ENCODE measurements at places on chromosomes 2 and 18.
A peak's percentile ranks its signal among the peaks of the same experiment; 100 is the strongest.

GRCh38 chr2:157842106-157842879 is 33.8 kb downstream of the ACVR1 start:
- DNase-seq, result no peak

DNA sequence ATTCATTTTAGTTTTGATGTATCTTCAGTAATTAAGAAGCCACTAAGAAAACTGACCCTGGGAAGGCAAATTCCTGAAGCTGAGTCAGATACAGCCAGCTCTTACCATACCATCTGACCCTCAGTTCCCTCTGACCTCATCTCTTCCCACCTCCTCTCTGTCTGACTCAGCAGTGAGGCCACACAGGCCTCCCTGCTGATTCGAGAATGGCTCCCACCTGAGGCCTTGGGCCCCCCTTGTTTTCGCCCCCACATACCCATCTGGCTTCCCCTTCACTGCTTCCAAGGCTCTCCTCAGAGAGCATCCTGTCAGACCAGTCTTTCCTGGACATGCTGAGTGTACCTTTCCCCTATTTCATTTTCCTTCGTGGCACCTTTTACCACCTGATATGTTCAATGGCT is 71.0 kb upstream of the CYP1B1 start:
- DNase-seq, result peak; percentile 99

- DNase-seq, result peak; percentile 90
These were observed 65.7 kb downstream of the SPRED2 start for GRCh38 chr2:65366595-65367125.

GRCh38 chr2:105645031-105645937 is 99.4 kb upstream of the NCK2 start:
- no peak for DNase-seq

DNA sequence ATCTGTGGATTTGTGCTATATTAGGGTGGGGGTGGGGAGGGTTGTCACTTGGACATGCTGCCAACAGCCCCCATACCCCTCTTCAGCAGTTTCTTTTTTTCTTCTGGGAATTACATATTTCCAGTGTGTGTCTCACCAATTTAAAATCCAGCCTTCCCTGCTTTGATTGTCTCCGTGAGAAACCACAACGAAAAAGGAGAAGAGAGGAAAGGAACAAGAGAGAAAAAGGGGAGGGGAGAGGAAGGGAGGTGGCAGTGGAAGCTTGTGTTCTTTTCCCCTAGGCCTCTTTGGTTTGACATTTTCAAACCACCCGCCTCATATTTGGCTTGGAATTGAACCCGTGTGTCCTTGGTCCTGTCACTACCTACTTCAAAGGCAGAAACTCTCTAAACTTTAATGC is 860 bp downstream of the CTNNA2 start:
- DNase-seq, result no peak

DNA sequence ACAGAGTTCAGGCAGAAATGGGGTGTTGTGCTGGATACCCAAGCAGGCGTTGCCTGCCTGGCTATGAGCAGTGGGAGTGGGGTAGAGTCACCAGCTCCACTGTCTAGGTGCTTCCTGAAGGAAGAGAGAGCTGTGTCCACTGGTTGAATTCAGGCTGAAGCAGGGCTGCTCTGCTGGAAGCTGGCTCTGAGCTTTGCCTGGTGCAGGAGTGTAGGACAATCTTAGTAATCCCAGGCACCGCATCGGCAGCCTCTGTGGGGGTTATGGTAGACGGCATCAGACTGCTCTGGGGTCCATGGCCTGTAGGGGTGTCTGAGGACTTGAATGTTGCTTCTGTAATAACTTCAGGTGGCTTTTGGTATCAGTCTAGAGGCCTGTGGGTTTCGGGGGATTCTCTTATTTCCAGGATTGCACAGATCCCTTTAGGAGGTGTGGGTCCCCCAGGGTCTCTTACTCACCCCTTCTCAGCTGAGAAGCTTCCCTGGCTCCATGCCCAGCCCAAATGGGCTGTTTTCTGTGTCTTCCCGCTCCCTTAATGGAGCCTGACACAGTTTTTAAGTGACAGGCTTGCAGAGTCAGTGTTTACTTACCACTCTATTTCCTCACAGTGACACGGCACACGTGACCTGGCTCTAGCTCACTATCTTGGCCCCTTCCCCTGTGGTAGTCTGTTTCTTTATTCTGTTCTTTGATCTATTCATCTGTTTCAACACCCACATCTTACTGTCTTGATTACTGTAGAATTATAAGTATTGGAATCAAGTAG is 644.3 kb downstream of the CBLN2 start:
- no peak for DNase-seq

GRCh38 chr2:169082995-169083394 is 13.6 kb downstream of the DHRS9 start:
- no peak for DNase-seq

GRCh38 chr2:108637304-108637669 is 82.0 kb upstream of the RANBP2 start:
- peak; percentile 95 for DNase-seq

GRCh38 chr2:163698857-163699256 is 37.0 kb downstream of the FIGN start:
- peak; percentile 10 for DNase-seq

- no peak for DNase-seq
These were observed 334.7 kb downstream of the CYRIA start for GRCh38 chr2:16330982-16331381.

DNA sequence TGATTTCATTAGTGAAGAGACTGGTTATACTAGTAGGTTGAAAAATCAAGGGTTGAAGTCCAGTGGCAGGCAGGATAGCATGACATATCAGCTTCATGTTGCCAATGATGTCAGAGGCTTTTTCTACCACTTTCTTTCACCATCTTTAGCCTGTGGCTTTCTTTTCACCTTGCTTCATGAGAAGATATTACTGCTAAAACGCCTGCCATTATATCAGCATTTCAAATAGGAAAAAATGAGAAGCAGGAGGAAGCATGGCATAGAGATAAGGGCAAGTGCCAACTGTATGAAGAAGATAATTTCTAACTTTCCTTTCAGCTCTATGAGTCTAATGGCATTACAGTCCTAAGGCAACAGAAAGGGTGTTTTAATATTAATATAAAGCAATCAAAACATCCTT is 270.2 kb upstream of the SYT4 start:
- DNase-seq, result no peak

DNA sequence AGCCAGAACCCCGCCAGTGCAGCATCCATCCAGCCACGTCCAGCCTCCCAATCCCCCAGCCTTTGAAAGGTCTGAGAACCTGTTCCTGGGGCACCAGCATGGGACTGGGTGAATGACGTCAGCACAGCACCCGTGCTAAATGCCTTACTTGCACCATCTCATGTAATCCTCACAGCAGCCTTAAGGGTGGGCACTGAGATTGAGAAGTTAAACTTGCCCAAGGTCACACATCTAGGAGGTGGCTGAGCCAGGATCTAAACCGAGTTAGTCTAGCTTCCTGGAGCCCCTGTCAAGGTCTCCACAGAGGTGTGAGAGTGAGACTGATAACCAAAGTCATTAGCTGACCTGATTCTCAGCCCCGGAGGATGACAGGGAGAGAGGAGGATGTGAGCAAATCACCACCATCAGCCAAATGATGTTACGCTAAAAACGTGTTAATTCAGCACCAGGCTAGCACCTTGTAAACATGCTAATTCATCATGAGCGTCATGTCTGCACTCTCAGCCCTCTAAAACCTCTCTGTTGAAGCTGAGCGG is 4.6 kb downstream of the CD8A start:
- DNase-seq, result no peak

DNA sequence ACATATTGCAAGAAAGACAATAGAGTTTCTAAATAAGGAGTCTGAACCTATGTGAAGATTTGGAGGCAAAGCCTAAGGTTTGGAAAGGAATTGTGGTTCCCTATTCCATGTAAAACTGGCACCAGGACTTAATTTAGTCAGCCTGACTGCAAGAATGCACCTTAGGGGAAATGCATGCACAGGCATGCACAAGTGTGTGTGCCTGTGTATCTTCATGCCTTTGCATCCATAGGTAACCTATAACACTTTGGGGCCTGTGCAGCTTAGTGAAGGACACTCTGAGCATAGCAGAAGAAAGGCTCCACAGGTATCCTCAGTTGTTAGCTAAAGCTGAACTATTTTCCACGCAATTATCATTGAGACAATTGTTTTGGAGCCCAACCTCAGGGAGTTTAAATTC is 73.4 kb downstream of the RPRM start:
- DNase-seq, result no peak

- peak; percentile 33 for DNase-seq
These were observed 31.0 kb downstream of the TANC1 start for GRCh38 chr2:158999458-158999857.

DNA sequence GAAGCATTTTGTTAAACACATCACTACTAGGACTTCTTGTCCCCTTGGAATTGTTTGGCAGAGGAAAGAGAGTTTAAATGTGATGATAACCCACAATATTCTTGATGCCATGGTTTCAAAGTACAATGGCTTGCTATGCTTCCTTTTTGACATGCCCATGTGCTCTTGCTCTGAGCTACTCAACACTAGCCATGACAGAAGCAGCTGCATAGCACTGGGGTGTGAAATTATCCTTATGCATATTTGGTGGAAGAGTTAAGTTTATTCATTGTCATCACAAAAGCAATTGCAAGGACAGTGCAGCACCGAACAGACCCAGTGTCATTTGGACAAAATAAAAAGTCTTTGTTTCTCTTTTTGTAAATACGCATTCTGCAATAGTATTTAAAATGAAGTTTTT is 209.9 kb upstream of the CDH20 start:
- DNase-seq, result no peak

- DNase-seq, result no peak
These were observed 39.6 kb downstream of the FTCDNL1 start for GRCh38 chr2:199811346-199811745.

DNA sequence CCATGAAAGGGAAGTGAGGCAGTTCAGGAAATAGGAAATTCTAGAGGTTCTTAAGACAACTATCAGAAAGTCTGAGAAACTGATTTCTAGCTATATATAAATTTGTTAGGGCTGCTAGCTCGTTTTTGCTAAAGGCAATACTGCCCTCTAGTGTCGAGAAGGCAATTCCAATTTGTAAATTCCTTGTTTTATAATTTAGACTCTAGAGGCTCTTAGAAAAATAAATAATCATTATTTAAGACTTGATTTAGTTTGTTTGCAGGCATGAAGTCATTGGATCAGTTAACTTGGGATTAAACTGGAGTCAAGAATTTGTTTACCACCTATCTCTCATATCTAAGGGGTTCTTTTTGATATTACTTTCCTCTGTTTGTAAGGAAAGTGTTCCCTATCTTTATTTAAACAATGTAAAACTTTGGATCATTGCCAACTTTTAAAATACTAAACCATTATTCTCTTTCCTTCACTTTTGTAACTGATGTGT is 66.2 kb downstream of the ACVR2A start:
- peak; percentile 87 for DNase-seq

DNA sequence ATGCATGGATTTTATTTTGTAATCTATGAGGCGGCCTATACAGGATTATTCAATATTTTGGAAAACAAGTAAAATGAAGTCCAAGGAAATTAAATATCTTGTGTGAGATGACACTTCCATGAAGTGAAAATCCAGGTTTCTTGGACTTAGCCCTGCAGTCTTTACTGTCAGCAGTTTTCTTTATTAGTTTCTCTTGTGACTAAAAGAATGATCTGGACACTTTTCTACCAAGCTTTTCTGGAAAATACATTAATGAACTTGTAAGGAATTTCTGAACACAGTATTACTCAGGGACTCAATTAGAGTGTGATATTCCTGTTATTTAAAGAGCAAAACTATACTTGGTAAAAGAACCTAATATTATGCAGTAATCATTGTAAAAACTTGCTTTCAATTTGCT is 610.4 kb upstream of the SLC8A1 start:
- DNase-seq, result no peak

GRCh38 chr2:40962026-40962425 is 510.1 kb upstream of the SLC8A1 start:
- DNase-seq, result no peak

- DNase-seq, result peak; percentile 50
These were observed 73.5 kb downstream of the COLEC12 start for GRCh38 chr18:427005-427404.

DNA sequence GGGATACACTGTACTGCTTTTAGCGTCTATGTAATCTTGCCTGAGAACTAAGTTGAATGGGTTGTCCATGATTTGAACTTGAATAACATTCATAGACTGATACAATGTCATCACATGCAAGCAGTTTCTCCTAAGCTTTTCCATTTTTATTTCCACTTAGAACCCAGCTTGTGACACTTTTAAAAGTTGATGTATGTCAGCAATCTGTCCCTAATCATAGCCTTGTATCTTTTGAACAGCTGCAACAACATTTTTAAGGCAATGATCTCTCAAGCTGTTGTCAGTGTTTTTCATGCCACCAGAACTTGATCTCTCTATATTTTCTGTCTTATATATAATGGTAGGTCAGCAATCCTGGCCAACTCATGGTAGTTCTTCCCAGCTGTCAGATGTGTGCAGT is 185.0 kb downstream of the DOK6 start:
- DNase-seq, result no peak

DNA sequence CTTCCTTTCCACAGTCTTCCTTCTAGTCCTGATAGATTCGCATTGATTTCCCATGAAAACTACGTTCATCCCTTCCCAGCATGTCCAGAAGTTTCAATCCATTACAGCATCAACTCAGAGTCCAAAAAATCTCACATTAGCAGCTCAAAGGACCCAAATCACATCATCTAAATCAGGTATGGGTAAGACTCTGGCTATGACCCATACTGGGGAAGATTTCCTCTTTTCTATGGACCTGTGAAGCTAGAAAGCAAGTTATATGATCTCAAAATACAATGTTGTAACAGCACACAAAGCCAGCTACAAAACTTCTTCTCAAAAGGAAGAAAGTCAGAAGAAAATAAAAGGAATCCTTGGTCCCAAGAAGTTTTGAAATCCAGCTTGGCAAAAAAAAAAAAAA is 5.7 kb upstream of the DCC start:
- no peak for DNase-seq

Data from cardiac fibroblast (primary cell).